ENCODE measurements at places on chromosomes 6 and 20.

DNA sequence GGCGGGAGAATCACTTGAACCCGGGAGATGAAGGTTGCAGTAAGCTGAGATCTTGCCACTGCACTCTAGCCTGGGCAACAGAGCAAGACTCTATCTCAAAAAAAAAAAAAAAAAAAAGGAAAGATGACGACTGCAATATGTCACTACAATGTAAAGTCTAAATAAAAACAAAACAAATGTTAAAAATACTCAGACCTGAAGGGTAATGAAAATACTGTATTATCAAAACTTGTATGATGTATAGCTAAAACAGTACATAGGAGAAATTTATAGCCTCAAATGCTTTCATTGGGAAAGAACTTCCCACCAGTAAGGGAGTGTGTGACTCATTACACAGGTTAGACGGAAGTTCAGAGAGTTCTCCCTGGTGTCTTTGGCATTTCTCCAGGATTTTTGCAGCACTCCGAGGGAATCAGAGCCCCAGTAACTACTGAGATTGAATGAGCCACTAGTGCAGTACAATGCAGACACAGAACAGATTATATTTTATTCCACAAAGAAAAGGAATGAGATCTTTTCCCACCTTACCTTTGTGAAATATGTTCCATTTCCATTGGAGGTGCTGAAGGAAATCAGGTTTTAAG lies 12.5 kb upstream of the RALGAPB start:
- DNase-seq = peak; percentile 72

DNA sequence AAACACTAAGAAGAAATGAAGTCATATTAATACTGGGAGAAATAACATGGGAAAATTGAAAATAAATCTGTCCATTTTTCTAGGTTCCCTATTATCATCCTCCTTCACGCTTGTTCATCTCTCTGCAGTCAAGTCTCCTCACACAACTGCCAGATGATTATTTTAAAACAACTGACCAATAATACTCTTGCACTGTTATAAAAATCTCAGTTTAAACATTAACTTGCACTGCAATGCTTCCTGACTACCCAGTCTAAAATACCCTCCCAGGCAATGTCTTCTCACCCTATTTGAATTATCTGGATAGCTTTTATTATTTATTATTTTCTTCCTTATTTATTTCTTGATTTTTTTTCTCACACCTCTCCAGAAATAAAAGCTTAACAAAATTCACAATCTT lies 5.7 kb downstream of the EYS start:
- DNase-seq = peak; percentile 18

DNA sequence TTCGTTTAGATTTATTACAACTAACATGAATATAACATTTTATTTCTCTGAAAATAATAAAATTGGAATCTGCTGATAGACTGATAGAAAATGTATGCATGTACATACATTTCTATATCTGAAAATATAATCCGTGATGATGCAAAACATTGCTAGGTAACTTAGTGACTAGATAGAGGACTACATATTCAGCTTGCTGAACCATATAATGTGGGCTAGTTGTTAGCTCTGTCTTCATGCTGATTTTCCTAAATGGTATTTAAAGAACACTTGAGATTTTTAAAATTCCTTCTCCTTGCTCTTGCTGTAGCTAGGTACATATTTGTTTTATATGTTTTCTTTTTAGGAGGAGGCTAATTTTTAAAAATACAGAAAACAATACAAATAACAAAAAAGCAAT lies 38.4 kb upstream of the TAGAP start:
- DNase-seq = no peak

DNA sequence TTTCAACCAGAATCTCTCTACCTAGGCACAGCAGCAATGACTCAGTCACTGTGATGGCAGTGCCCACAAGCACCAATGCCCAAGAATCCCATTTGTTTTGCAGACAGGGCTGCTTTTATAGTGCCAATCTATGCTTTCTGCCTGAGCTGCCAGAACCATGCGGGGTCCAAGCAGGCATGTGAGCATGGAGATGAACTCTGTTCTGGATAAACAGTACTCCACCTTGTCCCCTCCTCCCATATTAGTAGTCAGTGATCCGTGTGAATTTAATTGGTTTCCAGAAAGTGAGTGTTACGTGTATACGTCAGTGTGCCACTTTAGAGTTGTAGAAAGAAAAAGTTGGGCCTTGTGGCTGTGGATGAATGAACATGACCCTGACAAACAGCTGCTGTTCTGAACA lies 79.4 kb downstream of the SASH1 start:
- peak; percentile 8 for DNase-seq

DNA sequence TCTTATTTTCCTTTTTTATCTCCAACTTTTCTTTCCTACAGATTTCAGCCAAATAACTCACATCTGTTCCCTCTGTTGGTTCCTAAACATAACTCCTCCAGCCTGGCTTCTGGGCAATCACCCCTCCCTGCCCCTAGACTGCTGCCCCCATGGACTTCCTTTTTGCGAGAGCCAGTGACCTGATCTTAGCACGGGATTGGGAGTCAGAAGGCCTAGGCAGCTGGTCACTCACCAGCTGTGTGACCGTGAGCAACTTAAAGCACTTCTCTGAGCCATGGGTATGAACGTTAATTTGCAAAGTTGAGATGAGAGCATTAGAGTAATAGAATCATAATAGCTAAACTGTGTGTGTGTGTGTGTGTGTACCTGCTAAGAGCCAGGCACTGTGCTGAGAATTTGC lies 4.5 kb upstream of the MMP9 start:
- no peak for DNase-seq

DNA sequence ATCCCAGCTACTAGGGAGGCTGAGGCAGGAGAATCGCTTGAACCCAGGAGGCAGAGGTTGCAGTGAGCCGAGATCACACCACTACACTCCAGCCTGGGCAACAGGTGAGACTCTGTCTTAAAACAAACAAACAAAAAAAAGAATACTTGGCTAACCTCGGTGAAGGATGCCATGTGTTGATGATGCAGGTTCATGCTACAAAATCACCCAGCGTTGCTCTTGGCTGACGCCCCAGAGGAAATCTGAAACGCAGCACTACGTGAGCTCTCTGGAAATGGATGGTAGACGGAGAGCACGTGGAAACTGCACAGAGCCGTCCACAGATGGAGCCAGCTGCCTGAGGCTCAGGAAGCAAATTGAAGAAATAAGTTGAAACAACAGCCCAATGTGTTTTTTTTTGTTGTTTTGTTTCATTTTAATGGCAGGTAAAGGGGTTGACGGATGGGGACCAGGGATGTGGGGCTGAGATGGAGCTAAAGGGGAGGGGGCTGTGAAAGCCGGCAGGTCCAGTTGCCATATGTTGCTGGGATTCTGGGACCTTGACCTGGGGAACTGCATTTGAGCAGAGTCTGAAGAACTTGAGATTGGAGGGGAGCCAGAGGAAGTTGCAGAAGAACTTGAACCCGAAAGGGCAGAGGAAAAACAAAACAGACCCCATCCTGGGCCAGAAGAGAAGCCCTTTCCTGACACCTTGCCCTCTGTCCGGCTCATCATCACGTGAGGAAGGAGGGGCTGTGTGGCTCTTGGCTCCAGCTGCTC lies 12.8 kb upstream of the MANBAL start:
- peak; percentile 63 for DNase-seq

- DNase-seq = no peak
Measured at GRCh38 chr6:137700751-137701477, 166.1 kb upstream of the TNFAIP3 start.

DNA sequence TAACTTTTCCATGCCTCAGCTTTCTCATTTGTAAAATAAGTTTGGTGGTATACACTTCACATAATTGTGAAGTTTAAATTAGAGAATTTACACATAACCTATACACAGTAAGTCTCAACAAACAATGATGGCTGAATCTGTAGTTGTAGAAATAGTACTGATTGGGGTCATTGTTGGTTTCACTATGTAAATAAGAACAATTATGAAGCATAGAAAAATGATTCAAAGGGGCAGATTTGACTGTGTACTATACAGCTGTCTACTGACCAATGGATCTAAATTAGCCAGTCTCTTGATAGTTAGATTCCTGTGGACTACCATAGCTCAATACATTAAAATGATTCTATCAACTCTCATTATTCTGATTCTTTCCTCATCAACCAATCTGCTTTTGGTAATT lies 181.1 kb upstream of the STXBP5 start:
- DNase-seq = no peak

GRCh38 chr6:162854734-162855191 lies 127.0 kb downstream of the PACRG start:
- DNase-seq = peak; percentile 100

- DNase-seq = no peak
Measured at GRCh38 chr6:162267126-162267525, 460.4 kb downstream of the PRKN start.

GRCh38 chr20:63807654-63808053 lies 23.4 kb downstream of the ZBTB46 start:
- DNase-seq = no peak

GRCh38 chr6:143811501-143812157 lies 31.5 kb upstream of the LTV1 start:
- DNase-seq = no peak

GRCh38 chr20:37895166-37895565 lies 7.8 kb upstream of the VSTM2L start:
- DNase-seq = peak; percentile 71

DNA sequence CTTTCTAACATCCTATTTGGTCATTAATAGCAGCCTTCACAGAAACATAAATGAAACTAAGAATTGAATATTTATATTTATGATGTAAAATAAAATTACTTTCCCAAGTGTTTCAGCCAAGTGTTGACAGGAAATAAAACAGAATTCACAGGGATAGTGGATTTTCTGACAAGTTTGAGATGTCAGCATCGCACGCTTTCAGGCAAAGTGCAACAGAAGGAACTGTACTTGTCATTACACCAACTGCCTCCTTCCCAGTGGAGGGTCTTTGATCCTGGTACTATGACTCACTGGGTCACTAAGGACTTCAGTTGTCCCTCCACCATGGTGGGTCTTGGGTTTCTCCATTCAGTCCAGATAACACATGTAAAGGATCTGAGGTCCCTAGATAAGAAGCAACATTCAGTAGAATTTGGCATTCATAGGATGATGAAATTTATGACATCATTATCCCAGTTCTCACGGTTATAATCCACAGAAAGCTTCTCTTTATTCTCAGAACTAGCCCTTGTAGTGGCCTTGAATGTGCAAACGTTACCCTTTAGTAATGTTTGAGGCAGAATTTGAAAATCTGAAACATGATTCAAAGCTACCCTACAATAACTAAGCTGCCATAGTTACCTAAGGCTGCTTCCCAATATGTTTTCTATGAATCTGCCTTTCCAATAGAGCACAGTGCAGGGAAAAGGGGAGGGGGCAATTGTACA lies 3.8 kb upstream of the TNFAIP3 start:
- DNase-seq = no peak

- DNase-seq = no peak
Measured at GRCh38 chr6:161443848-161444247, 170.0 kb upstream of the AGPAT4 start.

GRCh38 chr6:23454080-23454976 lies 671.7 kb upstream of the NRSN1 start:
- peak; percentile 6 for DNase-seq

DNA sequence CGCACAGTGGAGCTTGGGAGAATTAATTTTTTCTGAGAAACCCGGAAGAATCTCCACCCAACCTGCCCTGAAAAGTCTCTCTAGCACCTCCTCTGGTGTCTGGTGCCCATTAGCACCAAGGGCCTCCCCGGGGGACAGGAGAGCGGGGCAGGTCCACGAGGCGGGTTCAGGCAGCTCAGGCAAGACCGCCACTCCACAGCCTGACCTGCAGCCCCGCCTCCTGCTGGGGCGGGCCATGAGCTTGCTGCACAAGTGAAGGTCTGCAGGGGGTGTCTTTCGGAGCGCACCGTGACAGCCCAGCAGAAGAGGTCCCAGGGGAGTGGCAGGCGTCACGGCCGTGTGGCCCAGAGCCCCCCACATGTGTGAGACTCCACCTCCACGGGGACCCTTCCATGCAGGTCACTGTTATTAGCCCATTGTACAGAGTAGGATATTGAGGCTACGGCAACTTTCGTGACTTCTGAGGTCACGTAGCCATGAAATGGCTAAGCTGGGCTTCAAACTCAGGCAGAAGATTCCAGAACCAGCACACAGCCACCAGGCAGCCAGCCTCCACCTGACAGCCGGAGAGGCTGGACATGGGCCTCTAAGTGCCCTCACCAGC lies 63.9 kb upstream of the SLCO4A1 start:
- no peak for DNase-seq

DNA sequence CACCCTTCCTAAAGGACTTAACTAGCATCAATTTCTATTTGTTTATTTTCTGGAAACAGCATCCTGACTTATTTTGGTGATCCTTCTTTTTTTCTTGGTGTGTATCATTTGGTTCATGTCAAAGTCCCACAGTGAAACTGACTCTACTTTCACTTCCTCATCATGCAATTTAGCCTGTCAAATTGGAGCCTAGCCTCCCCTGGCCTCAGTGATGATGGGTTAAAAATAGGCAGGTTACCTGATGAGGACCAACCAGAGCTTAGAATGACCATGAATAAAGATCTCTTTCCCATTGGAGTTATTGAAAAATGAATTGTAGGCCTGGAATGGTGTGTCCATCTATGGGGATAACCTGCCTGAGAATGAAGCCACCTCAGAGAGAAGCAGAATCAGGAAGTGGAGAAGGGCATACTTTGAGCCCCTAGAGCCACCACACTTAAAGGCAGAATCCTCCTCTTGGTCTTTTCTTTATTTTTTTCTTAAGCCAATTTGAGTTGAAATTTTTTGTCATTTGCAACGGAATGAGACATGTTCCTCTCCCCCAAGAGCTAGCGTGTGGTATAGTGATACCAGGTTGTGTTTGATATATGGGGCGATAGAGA lies 105.6 kb downstream of the BTBD3 start:
- no peak for DNase-seq

GRCh38 chr6:74087899-74088298 lies 391.9 kb downstream of the CD109 start:
- peak; percentile 2 for DNase-seq

DNA sequence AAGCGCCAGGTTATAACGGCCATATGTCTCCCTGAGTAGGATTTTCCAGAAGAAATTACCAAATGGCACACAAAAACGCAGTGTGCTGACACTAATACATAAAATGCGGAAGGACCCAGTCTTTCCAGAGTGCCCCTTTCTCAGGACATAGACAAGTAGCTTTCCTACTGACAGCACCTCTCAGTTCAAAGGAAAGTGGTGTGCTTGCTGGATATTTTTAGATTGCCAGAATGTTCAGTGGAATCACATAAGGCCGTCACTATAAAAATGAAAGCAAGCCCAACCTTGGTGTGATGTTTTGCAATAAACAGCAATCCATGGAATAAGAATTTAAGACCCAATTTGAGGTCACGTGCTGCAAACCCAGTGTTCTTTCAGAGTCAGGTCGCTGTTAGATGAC lies 135.5 kb upstream of the AGPAT4 start:
- no peak for DNase-seq

DNA sequence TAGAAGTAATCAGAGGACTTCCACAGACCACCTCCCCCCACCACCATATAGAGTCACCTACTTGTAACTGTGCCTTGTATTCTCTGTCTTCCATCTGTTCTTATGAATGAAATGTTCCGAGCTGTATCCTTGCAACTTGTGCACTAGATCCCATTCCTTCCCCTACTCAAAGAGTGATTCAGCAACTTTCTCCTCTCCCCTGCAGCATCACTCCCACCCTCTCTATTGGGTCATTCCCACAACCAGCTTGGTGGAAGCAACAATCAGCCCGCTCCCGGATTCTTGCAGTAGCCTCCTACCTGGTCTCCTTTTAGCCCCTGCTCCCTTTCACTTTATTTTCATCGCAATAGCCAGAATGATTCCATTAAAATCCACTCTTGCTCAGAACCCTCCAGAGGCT lies 34.9 kb upstream of the REV3L start:
- DNase-seq = no peak

- DNase-seq = no peak
Measured at GRCh38 chr6:130377371-130377770, 11.6 kb downstream of the TMEM200A start.

Data from NCI-H524 (cell line).